ENCODE measurements at places on chromosomes 3 and 15.

DNA sequence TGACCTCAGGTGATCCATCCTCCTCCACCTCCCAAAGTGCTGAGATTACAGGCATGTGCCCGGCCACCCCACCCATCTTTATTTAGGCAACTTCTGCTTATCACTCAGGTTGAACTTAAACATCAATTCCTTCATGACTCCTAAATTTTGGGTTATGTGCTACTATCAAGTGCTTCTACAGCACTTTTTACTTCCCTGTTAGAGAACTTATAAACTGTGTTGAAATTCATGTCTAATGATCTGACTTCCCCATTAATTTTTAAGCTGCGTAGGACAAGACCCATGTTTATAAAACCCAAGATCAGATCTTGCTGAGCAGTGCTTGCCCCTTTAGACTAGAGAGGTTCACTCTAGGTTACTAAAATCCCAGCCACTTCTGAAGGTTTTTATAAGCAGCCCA lies 266.2 kb upstream of the TPRG1 start:
- DNase-seq, result no peak

GRCh38 chr15:31803388-31803884 lies 226.9 kb upstream of the CHRNA7 start:
- no peak for DNase-seq

DNA sequence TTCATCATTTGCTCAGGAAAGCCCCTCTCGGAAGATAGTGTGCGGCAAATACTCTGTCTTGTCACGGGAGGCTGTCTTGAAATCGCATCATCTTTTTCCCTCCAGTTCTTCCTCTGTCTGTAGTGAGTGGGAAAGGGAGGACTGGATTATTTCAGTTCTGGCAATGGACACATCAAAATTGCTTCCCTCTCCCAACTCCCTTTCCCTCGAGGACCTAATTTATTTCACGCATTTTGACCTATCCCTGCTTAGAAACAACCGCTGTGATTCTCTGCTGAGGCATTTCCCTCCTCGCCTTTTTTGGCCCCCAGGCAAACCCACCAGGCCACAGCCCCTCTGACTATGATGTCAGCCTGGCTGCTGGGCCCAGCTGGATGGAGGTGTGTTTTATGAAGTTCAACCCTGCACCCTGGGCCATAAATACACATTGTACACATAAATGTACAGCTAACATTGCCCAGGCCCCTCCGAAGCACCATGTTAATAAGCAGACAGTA lies 138.7 kb upstream of the LRTM1 start:
- no peak for DNase-seq

DNA sequence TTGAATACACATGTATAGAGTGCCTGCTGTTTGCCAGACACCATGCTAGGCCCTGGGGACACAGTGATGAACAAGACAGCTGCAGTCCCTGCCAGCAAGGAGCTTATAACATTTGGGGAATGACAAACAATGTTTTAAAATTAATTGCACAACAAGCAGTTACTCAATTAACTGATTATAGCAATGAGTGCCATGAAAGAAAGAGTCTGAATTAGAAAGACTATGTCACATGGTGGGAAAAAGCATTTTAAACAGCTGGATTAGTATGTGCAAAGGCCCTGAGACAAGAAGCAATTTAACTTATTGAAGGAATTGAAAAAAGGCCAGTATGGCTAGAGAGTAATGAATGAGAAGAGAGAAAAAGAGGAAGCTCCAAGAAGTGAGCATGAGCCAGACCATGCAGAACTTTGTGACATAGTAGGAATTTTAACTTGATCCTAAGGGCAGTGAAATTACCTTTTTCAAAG lies 64.5 kb upstream of the PLXNA1 start:
- DNase-seq, result no peak

- no peak for DNase-seq
These were observed 313.4 kb downstream of the RBMS3 start for GRCh38 chr3:29594261-29594660.

GRCh38 chr15:100596792-100597191 lies 5.2 kb downstream of the LINS1 start:
- DNase-seq, result peak; percentile 34

GRCh38 chr15:49864251-49864650 lies 243.4 kb downstream of the DTWD1 start:
- DNase-seq, result no peak

DNA sequence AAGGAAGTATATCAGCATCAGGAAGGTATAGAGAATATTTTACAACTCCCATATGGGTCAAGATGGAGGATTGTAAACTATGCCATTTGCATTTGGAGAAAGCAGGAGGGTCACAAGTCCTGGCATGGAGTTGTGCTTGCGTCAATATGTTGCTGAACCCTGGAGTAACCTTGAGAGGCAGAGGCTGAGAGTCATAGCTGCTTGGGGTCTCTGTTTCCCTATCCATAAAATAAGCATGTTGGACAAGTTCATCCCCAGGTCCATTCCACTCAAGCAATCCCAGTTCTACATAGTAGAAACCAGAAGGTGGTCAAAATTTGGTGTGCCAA lies 273.6 kb downstream of the MECOM start:
- no peak for DNase-seq

DNA sequence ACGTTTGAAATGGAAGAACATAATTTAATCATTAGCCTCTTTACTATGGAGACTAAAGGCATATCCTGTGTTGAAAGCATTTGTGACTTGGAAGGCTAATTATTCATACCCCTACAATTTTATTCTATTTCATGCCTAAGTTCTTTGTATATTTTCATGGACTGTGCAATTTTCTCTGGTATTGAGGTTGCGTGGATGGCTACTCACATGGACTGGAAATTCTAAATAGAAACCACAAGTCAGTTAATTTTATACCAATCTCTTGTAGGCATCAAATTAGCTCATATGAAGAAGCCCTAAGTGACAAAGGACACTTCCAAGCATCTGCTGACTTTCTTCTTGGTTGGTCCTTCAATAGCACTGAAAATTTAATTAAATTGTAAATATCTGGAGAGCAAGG lies 1353.5 kb downstream of the ROBO1 start:
- no peak for DNase-seq

- peak; percentile 23 for DNase-seq
These were observed 75.0 kb downstream of the PEX5L start for GRCh38 chr3:179961703-179962078.

- no peak for DNase-seq
These were observed 30.5 kb upstream of the GALNT15 start for GRCh38 chr3:16143861-16144447.

DNA sequence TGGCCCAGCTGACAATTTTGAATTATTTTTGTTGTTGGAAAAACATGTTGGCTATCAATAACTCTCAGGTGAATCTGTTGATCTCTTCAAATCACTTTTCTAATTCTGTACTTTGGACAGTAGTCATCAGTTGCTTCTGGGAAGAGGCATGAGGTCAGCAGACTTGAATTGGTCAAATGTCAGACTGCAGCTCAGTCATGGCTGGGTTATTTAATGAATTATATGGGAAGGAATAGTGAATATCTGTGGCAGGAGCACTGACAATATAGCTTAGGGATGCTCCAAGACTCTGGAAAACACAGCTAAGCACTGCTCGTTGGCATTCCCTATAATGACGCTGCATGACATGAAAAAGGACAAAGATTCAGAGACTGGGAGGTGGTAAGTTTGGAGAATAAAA lies 98.8 kb upstream of the GAP43 start:
- no peak for DNase-seq

- no peak for DNase-seq
These were observed 243.0 kb downstream of the CD47 start for GRCh38 chr3:107847791-107848190.

- no peak for DNase-seq
These were observed 11.0 kb downstream of the ETV5 start for GRCh38 chr3:186097663-186098451.

GRCh38 chr3:111767756-111768445 lies 91.2 kb upstream of the PHLDB2 start:
- no peak for DNase-seq

DNA sequence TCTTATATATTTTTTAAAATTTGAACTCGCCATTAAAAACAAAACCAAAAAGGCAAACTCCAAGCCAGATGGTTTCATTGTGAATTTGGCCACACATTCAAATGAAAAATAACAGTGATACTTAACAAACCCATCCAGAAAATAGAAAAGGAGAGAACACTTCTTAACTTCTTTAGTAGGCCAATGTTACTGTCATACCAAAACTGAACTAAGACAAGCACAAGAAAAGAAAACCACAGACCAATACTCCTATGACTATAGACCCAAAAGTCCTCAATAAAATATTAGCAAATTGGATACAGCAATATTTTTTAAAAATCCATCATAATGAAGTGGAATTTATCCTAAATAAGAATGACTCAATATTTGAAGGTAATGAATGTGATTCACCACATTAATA lies 73.5 kb upstream of the ALDH1A3 start:
- DNase-seq, result no peak

DNA sequence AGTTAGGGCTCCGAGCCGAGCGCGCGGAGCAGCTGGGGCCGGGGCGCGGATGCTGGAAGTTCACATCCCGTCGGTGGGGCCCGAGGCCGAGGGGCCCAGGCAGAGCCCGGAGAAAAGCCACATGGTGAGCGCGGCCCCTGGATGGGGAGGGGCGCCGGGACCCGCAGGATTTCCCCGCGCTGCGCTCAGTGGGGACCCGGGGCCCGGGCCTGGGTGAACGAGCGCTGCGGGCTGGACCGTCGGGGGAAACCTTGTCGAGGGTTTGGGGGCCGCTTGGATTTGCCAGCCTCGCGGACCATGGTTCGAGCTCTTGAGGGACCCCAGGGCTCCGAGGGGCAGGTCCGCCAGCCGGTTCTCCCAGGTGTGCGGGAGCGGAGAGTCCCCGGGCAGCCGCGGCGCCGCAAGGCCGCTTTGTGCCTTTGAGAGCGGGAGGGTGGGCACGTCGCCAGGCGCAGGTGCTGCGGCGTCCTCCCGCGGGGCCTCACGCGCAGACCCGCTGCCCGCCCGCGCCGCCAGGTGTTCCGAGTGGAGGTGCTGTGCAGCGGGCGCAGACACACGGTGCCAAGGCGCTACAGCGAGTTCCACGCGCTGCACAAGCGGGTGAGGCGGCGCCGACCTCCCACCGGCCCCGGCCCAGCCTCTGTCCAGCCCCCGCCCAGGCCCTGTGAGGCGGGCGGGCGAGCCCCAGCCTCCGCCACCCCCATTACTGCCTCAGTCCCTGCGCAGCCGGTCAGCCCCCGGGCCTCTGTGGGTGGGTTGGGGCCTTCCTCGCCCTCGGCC lies at the start of gene SNX22:
Gene SNX22 (plus strand): TSS at position 5 of the 780 bp plus-strand sequence. CDS start 45 bp downstream, at position 50.
- DNase-seq, result peak; percentile 40

- no peak for DNase-seq
These were observed 14.4 kb downstream of the FGD5 start for GRCh38 chr3:14832975-14833722.

- DNase-seq, result no peak
These were observed 260.9 kb downstream of the NEK10 start for GRCh38 chr3:27108322-27108721.

- DNase-seq, result no peak
These were observed 844.9 kb upstream of the ALCAM start for GRCh38 chr3:104521606-104522336.

GRCh38 chr3:40499952-40500351 lies 5.9 kb upstream of the ZNF620 start:
- no peak for DNase-seq

GRCh38 chr3:11498646-11499045 lies 145.1 kb downstream of the VGLL4 start:
- DNase-seq, result no peak

- peak; percentile 49 for DNase-seq
These were observed 60.8 kb upstream of the MEF2A start for GRCh38 chr15:99504823-99505551.

GRCh38 chr3:45826321-45826720 lies 15.6 kb downstream of the LZTFL1 start:
- no peak for DNase-seq

DNA sequence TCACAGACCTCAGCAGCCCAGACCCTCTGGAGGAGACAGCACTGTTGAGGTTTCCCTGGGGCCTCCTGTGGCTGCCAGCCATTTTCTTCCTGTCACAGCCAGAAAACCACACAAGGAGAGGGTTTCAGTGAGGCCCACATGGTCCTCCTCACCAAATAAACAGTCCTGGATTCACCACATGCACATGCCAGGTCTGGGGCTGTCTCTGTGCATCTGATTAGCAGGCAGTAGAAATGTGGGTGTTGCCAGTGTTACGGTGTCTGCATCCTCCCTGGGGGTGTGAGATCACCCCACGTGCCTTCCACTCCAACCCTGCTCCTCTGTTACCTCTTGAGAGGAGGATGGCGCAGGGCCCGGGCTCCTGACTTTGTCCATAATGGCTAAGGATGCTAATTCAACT lies 140.4 kb downstream of the CHDH start:
- no peak for DNase-seq

GRCh38 chr3:173921732-173922131 lies 524.2 kb downstream of the NLGN1 start:
- no peak for DNase-seq

- no peak for DNase-seq
These were observed 534.3 kb downstream of the ROBO1 start for GRCh38 chr3:79233431-79234060.

DNA sequence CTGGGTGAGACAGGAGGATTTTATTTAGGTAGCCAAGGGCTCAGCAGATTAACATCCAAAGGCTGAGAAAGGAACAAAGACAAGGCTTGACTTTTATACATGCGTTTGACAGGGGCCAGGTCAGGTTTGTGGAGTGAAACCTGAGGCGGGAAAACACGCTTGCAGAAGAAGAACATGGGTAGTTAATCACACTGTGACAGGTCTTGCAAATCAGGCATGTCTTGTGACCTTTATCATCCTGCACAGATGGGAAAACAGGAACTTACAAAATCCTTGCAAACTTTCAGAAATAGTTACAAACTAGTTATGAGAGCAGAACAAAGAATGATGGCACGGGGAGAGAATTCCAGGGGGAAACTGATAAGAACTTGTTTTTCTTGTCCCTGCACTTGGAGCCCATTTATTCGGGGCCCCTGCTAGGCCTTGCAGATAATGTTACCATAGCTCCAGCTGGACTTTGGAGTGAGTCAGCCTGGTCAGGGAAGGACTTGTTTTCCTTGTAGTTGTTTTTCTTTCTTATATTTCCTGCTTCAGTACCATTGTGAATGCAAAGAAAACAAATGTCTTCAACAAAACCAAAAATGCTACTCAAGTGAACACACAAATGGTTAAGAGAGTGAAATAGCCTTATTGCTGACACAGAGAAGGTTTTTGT lies 965.9 kb upstream of the ROBO1 start:
- no peak for DNase-seq

GRCh38 chr15:49190586-49190985 lies 20.5 kb downstream of the GALK2 start:
- no peak for DNase-seq

DNA sequence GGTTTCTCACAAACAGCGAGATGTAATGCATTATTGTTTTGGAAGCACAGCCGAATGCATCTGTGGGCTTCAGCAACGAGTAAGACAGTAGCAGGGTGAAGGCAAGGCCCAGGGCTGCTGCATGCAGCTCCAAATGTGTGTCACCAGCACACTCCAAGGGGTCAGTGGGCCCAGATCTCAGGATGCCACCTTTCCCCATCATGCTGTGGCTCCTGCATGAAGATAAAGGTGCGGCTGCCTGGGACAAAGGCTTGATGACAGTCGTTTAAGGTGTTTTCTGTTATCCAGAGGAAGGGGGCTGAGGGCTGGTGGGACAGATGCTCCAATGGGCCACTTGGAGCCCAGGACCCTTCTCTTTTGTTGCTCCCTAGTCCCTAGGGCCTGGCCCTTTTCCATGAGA lies 13.2 kb downstream of the C3orf22 start:
- DNase-seq, result no peak
